ENCODE measurements at places on chromosomes 7 and 10.

- no peak for DNase-seq
Observed at GRCh38 chr7:8319115-8319514, 57.1 kb upstream of the ICA1 start.

DNA sequence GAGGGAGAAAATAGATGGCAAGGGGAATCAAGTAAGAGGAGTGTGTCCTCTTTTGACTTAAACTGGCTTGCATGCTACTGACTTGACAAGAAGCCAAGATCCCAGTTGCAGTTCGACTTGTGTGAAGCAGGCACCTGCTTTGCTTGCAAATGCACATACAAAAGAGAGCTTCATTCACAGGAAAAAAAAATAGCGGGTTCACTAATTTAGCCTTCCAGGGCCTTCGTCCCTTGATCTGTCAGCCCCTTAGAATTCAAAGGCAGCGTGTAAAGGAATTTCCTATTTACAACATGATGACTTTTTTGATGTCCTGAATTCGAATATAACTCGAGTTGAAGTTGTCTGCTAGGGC is 192.1 kb downstream of the CELF2 start:
- no peak for DNase-seq

- DNase-seq = no peak
Observed at GRCh38 chr10:106311590-106311989, 852.9 kb downstream of the SORCS1 start.

DNA sequence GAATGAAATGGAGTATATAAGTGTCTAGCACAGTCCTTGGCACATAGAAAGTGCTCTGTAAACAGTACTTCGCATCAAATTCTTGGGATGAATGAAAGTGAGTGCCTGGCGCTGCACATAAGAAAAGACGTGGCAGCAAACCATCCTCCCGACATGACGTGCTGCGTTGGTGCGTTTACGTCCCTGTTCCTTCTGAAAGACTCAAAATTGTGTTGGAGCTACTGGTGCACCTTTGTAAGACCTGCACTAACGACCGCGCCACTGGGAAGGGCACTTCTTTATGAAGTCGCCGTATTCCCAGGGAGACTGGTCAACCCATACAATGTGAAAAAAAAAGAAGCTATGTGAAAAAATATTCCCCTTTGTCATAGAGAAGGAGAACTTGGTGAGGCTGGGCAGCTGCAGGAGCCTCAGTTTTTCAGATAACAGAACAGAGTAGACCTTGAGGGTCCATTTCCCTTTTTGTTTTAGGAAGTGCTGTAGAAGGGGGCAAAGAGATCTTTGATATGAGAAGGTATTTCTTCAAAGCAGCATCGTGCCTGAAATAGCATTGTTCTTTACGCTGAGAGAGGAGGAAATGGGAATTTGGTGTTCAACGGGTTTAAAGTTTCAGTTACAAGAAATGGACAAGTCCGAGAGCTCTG is 91.7 kb downstream of the PTPRE start:
- no peak for DNase-seq

DNA sequence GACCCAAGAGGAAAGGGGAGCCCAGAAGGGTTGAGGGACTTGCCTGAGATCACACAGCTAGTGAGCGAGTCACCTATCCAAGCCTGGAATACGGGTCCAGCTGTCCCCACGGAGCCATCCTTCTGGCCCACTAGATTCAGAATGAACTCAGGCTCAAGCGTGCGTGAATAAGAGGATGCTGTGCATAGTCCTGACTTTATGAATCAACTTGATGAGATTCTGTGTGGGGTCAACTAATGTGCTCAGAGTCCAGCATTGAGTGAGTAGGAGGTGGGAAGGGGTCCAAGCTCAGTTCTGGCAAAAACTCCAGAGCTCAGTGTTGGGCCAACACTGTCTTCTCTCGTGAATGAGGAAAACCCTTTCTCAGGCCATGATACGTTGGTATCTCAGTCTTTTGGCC is 41.4 kb downstream of the CAMK1D start:
- DNase-seq = no peak

DNA sequence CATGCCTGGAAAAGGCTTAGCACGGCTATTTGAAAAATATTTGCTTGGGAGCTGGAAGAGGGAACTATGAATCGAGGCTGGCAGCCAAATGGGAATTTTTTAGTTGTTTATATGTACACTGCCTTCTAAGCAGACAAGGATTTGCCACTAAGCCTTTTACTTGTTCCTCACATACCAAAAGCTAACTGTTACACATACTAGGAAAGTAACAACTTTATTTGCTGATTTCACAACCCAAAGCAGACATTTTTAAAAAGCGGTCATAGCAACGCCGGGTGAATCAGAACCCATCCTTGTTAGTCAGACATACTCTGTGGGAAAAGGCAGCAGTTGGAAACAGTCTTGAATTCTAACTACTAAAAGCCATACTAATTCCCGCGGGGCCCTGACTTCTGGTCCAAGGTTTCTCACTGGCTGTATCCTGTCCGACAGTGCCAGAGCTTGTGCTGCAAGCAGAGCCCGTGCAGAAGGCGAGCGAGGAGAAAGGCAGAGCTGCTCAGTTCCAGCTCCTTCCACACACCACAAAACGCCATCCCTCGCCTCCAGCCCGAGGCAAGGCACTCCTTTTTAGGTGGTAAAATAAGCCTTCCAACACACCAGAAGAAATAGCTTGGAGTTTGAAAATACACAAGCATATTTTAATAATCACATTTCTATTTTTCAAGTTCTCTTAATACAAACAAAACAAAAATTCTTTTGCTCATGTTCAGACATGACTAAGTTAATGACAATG is 89.2 kb downstream of the RNF216 start:
- DNase-seq = no peak

GRCh38 chr7:130441408-130441869 is 623 bp upstream of the CEP41 start:
- no peak for DNase-seq

- no peak for DNase-seq
Observed at GRCh38 chr10:34097682-34098081, 717.4 kb downstream of the PARD3 start.

DNA sequence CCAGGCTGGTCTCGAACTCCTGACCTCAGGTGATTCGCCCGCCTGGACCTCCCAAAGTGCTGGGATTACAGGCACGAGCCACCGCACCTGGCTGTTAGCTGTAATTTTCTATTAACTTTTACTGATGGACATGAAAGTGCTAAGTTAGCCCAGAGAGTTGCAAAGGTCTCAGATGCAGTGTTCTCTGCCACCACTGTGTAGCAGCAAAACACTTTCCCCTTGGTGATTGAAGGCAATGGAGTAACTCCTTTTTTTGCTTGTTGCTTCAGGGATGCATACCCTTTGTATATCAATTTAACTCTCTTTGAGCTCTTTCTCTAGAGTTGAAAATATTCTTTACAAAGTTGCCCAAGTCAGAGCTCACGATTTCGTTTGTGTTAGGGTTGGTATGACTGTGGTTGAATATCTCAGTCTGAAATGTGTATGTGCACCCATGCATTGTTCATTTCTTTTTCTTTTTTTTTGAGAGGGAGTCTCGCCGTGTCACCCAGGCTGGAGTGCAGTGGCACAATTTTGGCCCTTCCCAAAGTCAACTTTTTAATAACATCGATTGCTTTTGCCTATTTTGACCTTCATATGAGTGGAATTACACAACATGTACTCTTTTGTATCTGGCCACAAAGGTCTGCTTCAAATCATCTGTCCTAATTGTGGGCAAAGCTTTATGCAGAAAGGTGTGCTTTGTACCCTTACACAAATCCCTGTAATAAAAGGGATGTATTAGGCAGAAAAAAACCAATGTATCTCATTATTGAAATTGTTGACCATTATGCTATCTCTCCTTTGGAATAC is 52.6 kb downstream of the GTF2I start:
- no peak for DNase-seq

DNA sequence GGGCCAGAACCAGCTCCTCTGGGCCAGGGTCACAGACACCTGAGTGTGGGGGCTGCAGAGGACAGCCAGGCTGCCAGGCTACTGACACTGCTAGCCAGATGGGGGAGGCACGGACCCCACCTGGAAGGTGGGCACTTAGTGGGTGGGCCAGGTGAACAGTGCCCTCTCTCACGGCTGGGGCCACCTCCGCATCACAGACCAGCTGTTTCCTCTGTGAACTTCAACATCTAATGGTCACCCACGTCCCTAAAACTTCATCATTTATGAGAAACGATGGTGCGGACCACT is 80.4 kb downstream of the MKI67 start:
- DNase-seq = no peak

- no peak for DNase-seq
Observed at GRCh38 chr7:27185013-27185853, at the start of gene HOXA11. HOXA11 (minus strand) TSS chr7:27185232; CDS start chr7:27185144, 88 bp downstream.
